CD8-positive, alpha-beta T cell (primary cell): ENCODE measurements at places on chromosomes 6 and 20.

GRCh38 chr6:25199544-25199943 is 79.6 kb upstream of the CARMIL1 start:
- DNase-seq, result no peak

GRCh38 chr20:11054266-11054993 is 380.6 kb upstream of the JAG1 start:
- no peak for DNase-seq

- no peak for DNase-seq
Measured at GRCh38 chr20:62621251-62622110, 20.8 kb upstream of the SLCO4A1 start.

DNA sequence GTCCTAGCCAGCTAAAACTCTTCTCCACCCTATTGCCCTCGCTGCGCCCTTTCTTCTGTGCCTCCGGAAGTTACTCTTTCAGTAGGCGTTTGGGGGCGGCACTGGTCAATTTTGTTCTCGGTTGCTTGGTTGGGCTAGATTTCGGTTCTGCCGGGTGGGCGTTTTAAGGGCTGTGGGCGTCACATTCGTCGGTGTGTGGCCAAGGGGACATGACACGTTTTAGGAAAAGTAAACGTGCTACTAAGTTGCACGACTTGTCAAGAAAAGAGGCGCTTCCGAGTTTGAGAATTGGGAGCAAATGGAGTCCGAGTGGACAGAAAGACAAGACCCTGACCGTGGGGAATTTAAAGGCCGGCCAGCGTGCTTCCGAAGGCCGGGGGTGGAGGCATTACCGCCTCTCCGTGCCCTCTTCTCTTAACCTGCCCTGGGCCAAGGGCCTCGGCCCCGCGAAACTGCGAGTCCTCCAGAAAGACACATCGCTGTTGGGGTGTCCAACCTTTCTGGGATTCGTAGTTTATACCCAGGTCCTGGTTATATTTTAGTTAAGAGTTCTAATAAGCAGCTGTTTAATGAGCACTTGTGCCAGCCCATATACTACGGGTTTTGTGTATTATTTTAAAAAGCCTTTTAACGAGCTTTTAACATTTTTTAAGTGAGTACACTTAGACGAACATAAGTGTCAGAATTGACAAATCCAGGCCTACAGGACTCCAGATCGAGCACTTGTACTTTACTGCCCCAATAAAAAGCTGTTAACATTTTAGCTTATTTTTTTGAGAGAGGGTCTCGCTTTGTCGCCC is 664 bp upstream of the BAG6 start:
- DNase-seq, result peak; percentile 77

DNA sequence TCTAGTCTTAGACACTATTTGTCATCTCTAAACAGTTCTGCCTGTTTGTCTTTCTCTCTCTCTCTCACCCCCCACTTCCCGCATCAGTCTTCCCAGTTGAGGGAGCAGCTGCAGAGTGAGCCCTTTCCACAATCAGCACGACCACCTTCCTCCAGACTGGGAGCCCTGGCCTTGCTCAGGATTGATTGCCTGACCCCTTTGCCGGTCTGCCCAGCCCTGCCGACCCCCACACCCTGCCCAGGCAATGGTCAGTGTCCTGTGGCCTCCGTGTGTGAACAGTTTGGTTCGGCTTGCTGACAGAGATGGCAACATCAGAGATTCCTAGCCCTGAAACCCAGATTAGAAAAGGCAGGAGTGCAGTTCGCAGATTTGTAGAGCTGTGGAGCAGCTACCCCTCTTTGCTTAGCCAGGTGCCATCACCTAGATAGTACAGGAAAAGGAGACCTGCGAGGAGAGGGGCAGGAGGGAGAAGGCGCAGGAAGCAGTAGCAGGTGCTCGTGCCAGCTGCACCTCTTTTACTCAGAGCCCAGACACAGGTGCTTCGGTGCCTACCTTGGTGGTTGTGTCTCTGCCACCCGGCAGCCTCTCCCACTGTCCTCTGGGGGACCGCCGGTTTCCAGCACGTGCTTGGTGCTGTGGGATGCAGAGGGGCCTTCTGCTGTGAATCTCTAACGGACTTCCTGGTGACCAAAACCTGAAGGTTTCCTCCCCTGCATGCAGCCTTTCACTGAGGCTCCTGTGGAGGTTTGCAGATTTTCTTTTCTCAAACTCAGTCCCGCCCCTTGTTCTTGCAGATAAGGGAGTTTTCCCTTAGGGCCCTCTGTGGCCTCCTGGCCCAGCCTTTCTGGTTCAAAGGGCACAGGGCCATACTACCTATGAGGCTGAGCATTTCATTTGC is 92.4 kb downstream of the SCML4 start:
- no peak for DNase-seq

DNA sequence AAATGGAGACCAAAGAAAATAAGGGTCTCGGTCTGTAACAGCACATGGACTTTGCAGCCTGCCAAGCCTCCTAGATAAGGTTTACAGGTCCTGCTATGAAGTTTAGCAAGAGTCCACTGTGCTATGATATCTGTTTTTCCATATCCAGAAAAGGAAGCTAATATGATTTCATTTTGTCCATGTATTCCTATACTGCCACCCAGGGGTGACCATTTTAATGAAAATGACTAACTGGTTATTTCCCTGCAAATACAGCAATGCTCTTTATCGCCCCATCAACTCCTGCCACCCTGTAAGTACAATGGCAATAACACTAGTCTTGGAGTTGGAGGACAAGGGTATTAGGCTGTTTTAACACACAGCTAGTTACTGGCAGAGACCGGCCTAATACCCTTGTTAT is 115.2 kb upstream of the GLP1R start:
- DNase-seq, result no peak

GRCh38 chr6:47698342-47698787 is at the start of gene ADGRF4:
Gene ADGRF4, plus strand, starts transcription at chr6:47698580. Its CDS starts 8,666 bp downstream, at chr6:47707246.
- no peak for DNase-seq
